ENCODE measurements at places on chromosomes 3 and 15.

- H3K4me3 ChIP-seq = no peak overlapping the region
- H3K27me3 ChIP-seq = no peaks in the 10 kb centered on the region
- no peaks in the 10 kb centered on the region for H3K36me3 ChIP-seq
- DNase-seq = no peak
- H3K27ac ChIP-seq = no peak overlapping the region
- no peaks in the 10 kb centered on the region for H3K4me1 ChIP-seq
Measured at GRCh38 chr3:72536206-72536877, 311.9 kb downstream of the SHQ1 start.

GRCh38 chr3:190167936-190168680 is 47.4 kb upstream of the P3H2 start:
- H3K4me3 ChIP-seq = no peak overlapping the region
- no peak for DNase-seq
- H3K27ac ChIP-seq = no peak overlapping the region

- no peaks in the 10 kb centered on the region for H3K36me3 ChIP-seq
- H3K4me3 ChIP-seq = no peak overlapping the region
- no peak for DNase-seq
- peaks cover 4% of the 10 kb centered on the region for H3K4me1 ChIP-seq
- H3K27ac ChIP-seq = no peak overlapping the region
Measured at GRCh38 chr15:60993008-60993407, 236.1 kb downstream of the RORA start.

DNA sequence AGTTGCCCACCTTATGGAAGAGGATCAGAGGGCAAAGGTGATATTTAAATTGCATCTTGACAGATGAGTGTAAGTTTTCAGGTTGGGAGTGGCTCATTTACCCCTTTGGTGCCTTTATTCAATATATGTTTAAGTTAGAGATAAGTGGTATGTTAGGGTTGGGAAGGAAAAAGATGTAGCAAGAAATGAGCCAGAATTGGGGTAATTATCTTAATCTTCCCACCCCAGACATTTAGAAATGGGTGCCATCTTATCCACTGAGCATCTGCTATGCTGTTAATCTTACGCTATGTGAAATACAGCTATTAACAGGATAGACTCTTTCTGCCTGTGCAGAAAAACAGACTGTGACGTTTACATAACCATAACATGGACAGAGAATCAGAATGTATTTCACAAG is 6.3 kb downstream of the CMTM7 start:
- no peak for DNase-seq
- no peaks in the 10 kb centered on the region for H3K27me3 ChIP-seq
- H3K27ac ChIP-seq = no peak overlapping the region
- H3K36me3 ChIP-seq = no peaks in the 10 kb centered on the region
- peaks cover 4% of the 10 kb centered on the region for H3K4me1 ChIP-seq

DNA sequence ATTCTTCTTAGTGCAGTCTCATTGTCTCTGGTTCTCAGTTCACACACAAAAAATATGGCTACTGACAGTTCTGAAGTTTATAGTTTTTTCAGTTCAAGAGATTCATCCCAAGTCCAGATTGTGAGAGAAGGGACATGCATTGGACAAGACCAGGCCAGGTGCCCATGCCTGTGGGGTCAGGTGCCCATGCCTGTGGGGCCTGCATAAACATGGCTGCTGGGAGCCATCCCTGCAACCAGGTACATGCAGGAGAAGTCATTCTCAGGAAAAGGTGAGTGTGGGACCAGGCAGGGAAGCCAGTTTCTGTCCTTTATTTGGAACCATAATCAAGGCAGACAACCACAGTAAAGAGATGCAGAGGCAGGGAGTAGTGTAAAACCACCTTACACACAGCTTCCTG is 6.3 kb upstream of the TM4SF1 start:
- peaks cover 13% of the 10 kb centered on the region for H3K4me1 ChIP-seq
- no peak for DNase-seq
- no peaks in the 10 kb centered on the region for H3K36me3 ChIP-seq
- no peaks in the 10 kb centered on the region for H3K27me3 ChIP-seq

DNA sequence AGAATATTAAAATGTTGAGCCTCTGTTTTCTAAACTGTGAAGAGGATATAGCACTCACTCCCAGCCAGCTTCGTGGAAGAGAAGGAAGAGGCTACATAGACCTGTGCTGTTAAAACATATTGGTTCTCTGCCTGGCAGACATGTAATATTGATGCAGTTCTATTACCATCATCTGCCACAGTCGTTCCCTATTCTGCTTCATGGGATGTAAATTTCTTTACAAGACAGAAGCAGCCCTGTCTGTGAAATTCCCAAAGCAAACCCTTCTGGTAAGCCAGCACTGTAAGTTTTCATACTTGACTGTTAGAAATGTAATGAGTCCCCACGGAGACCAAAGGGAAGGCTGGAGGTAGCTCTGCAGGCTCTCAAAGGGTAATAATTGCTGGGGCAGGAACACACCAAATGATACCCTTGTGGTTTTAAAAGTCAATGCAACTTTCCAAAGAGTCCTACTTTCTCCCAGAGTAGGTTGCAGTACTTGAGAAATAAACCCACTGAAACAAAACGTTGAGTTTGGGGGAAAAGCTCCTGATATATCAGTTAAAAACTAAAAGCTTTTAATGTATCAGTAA is 129.9 kb upstream of the HES1 start:
- no peak for DNase-seq
- H3K36me3 ChIP-seq = no peaks in the 10 kb centered on the region
- no peaks in the 10 kb centered on the region for H3K27me3 ChIP-seq
- H3K4me3 ChIP-seq = no peak overlapping the region
- H3K4me1 ChIP-seq = peaks cover 28% of the 10 kb centered on the region

- no peak overlapping the region for H3K4me3 ChIP-seq
- H3K36me3 ChIP-seq = peaks cover 35% of the 10 kb centered on the region
- H3K4me1 ChIP-seq = peaks cover 14% of the 10 kb centered on the region
- no peak overlapping the region for H3K27ac ChIP-seq
- DNase-seq = no peak
- H3K27me3 ChIP-seq = no peaks in the 10 kb centered on the region
Measured at GRCh38 chr15:43187544-43188155, 2.4 kb downstream of the CCNDBP1 start.

DNA sequence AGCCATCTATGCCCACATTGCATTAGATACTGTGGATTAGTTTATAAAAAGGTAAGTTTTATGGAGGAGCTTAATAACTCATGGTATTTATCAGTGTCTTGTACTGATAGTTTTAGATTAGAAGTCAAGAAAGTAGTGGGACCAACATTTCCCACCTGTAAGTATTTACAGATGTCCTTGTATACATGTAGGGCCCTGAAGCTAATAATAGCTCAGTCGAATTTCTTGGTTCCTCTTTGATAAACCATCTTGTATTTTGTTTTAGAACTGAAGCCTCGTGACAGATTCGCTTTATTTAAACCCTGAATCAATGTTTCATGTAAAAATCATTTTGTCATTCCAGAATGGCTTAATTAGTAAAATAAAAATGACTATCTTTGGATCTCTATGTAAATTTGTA is 73.4 kb downstream of the CRYBG3 start:
- DNase-seq = no peak
- no peaks in the 10 kb centered on the region for H3K36me3 ChIP-seq
- no peak overlapping the region for H3K27ac ChIP-seq

DNA sequence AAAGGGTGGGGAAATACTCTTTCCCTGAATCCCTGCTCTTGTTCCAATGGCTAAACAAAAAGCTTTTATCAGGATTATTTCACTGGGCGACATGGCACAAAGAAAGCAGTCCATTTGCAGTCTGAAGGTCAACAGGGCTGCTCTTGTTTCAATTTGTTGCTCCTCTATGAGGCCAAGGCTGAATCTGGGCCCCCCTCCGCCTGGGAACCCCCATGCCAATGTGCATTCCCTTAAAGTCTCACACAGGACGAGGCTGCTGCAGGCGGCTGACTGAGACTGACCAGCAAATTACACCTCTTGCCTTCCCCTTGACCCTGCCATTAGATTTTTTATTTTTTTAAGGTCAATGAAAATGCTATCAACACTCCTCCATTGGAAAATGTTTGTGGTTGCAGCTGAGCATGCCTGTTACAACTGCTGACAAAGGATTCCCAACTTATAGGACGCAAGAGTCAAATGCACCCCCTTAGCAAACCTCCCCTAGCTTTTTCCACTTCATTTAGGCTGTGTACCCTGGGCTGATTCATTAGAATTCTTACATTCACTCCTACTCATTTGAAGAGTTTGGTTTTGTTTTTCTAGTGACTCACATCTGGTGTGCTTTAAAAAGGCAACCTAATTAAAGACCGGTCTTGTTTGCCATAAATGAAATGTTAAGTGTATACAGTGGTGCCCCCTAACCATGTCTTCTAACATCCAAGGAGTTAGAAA is 60.8 kb upstream of the ARHGEF3 start:
- no peak for DNase-seq
- no peaks in the 10 kb centered on the region for H3K27me3 ChIP-seq
- H3K36me3 ChIP-seq = no peaks in the 10 kb centered on the region

DNA sequence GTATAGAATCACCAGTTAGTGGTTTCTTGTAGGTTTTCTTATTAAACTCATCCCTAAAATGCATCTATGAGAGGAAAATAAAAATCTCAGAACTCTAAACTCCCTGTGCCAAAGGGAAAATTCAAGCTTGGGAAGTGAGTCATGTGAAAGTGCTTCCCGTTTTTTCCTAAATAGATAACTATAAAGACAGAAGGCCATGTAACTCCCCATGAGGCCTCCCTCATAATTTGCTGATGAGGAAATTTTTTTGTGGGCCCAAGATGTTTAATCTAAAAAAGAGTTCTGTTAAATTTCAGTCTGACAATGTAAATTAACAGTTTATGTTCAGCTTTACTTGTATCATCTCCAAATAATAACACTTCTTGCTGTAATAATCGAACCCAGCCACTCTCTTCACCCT is 1273.9 kb downstream of the OTOL1 start:
- H3K4me3 ChIP-seq = no peak overlapping the region
- H3K36me3 ChIP-seq = no peaks in the 10 kb centered on the region
- no peaks in the 10 kb centered on the region for H3K4me1 ChIP-seq
- no peaks in the 10 kb centered on the region for H3K27me3 ChIP-seq
- no peak for DNase-seq
- no peak overlapping the region for H3K27ac ChIP-seq

- no peaks in the 10 kb centered on the region for H3K27me3 ChIP-seq
- H3K4me3 ChIP-seq = no peak overlapping the region
- no peak overlapping the region for H3K27ac ChIP-seq
- peaks cover 16% of the 10 kb centered on the region for H3K4me1 ChIP-seq
- no peaks in the 10 kb centered on the region for H3K36me3 ChIP-seq
- no peak for DNase-seq
Measured at GRCh38 chr3:43862992-43863805, 172.5 kb downstream of the ABHD5 start.

DNA sequence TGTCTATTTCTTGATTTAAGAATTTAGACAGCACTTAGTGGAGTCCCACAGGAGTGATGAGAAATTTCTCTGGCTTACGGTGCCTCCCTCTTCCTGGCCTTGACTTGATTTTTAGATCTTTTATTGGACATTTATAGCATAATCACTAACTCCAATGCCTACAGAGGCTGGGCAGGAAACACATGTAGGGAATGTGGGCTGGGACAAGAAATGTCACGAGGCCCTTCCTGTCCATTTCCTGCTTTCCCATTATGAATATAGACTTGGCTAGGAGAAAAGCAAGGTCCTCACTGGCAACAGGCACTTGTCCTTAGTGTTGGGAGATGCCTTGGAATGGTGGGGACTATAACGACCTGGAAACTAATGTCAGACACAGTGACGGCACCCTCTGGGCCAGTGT is 100.3 kb downstream of the MYLK start:
- H3K4me3 ChIP-seq = no peak overlapping the region
- no peaks in the 10 kb centered on the region for H3K27me3 ChIP-seq
- no peaks in the 10 kb centered on the region for H3K36me3 ChIP-seq
- peaks cover 42% of the 10 kb centered on the region for H3K4me1 ChIP-seq

DNA sequence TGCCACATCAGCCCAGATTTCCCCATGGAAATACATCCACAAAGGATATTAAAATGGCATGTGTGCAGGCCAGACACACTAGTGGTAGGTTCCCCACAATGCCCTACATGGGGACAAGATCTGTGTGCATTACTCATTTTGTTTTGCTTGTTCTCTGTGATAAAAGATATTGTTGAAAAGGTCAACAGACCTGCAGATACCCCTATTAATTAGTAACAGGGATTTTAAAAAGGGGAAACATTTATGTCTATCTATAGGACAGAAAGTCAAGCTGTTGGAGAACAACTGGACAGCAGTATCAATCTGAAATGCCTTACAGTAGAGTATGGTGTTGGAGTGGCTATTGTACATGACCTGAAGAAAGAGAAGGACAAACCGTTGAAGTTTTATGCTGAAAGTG is 596.0 kb upstream of the GRM7 start:
- no peaks in the 10 kb centered on the region for H3K36me3 ChIP-seq
- H3K27me3 ChIP-seq = no peaks in the 10 kb centered on the region
- no peaks in the 10 kb centered on the region for H3K4me1 ChIP-seq
- H3K4me3 ChIP-seq = no peak overlapping the region
- H3K27ac ChIP-seq = no peak overlapping the region

GRCh38 chr3:72582211-72582878 is 265.9 kb downstream of the SHQ1 start:
- H3K4me3 ChIP-seq = no peak overlapping the region
- H3K27me3 ChIP-seq = no peaks in the 10 kb centered on the region
- H3K36me3 ChIP-seq = no peaks in the 10 kb centered on the region
- no peaks in the 10 kb centered on the region for H3K4me1 ChIP-seq
